ENCODE measurements at places on chromosomes 1 and 21.

- DNase-seq: no peak
Observed at GRCh38 chr1:42258218-42258617, 76.8 kb downstream of the FOXJ3 start.

DNA sequence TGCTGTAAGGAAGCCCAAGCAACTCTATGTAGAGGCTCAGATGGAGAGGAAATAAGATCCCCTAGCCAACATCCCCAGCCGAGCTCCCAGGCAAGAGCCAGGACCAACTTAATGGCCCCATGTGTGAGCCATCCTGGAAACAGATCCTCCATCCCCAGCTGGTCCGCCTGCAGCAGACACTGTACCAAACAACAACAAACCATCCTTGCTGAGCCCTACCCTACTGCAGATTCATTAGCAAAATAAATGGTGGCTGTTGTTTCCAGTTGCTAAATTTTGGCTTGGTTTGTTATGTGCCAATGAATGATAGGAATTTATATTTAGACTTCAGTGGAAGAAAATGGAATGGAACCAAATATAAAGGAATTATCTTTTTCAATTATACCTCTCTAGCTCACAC lies 43.9 kb downstream of the LMX1A start:
- no peak for DNase-seq

GRCh38 chr1:117110774-117111173 lies 10.8 kb downstream of the TRIM45 start:
- DNase-seq: no peak

- peak; percentile 42 for DNase-seq
Observed at GRCh38 chr1:192445839-192446489, 129.2 kb downstream of the RGS21 start.

- DNase-seq: no peak
Observed at GRCh38 chr1:231016966-231017365, 23.1 kb downstream of the FAM89A start.

GRCh38 chr1:72140222-72140621 lies 142.1 kb downstream of the NEGR1 start:
- DNase-seq: no peak

DNA sequence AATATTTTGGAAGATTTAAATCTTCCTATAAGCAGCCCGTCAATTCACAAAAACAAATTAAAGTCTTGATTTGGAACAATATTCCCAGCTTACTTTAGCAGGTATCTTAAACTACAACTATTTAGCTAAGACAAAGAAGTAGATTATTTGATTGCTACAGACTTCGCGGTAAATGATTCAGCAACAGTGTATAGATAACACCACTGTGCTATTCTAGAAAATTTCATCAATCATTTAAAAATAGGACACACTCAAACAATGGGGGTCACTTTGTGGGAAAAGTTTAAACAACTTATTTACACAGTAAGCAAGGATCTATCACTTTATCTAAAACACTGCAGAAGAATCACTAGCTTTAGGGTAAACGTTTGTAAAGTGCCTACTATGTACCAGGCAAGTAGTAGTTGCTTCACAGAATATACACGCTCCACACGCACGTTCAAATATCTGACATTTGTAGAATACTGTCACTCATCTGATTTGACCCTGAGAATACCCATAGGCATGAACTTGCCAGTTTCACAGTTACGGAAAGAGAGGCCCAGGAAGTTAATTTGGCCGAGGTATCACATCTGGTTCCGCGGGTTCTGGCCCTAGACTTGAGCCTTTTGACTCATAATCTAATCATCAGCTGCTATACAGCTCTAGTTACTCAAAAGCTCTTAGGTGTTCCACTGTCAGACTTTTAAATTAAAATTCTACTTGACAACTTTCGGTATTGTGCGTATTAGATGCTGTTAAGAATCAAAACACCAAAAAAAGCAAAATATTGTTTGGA lies 876 bp downstream of the DENND2C start:
- DNase-seq: no peak

DNA sequence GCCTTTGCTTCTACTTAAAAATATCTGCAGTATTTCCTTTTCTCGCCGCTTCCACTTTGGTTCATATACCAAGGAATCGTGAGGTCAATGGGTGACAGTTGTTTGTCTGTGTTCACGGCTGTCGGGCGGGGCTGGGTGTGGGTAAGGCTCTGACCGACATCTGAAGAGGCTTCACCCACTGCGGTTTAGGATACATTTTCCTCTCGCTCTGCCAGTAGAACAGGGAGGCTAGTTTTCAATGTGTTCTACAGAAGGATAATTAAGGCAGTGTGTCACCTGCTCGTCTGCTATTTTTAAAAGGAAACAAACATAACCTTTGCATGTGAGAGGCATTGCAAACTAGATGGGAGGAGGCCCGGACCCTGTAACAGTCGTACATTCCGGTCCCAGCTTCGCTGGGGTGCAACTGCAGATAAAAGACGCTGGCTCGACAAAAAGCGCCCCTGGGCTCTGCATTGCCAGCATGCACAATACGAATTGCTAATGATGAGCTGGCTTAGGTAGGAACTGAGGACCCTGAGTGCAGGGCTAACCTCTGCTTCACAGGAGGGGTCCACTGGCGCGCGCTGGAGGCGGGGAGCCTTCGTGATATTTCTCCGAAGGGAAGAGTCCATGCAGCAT lies 8.5 kb upstream of the ERG start:
- no peak for DNase-seq

DNA sequence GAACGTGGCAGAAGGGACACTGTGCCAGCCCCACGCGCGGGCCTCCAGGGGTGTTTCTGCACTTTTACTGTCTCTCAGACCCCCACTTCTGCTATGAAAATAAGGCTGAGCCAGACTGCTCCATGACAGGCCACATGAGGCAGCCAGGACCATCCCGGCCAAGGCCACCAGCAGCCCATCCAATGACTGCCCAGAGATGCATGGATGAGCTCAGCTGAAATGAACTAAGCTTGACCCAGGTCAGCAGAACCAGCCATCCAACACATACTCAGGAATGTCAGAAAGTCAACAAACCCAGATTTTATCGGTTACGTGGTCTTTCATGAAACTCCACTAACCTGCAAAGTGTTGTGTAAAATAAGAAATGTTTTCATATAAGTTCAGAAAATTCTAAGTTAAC lies 51.2 kb downstream of the CCDC185 start:
- DNase-seq: no peak

DNA sequence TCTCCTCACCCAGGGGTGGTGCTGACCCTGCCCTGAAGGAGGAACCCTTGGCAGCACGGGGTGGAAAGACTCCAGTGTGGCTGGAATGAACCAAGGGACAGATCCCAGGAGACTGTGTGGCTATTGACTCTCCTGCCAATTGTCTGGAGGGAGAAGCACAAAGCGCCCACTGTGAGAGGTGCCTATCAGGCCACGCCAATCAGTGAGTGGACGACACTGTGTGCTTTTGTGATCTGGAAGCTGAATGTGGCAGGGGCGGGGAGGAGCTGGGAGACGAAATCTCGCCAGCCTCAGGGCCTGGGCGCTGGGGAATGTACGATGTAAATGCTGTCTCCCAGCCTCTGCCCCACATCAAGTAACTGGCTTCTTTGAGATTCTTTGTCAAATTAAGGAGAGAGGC lies 167.1 kb downstream of the ZBTB18 start:
- no peak for DNase-seq

DNA sequence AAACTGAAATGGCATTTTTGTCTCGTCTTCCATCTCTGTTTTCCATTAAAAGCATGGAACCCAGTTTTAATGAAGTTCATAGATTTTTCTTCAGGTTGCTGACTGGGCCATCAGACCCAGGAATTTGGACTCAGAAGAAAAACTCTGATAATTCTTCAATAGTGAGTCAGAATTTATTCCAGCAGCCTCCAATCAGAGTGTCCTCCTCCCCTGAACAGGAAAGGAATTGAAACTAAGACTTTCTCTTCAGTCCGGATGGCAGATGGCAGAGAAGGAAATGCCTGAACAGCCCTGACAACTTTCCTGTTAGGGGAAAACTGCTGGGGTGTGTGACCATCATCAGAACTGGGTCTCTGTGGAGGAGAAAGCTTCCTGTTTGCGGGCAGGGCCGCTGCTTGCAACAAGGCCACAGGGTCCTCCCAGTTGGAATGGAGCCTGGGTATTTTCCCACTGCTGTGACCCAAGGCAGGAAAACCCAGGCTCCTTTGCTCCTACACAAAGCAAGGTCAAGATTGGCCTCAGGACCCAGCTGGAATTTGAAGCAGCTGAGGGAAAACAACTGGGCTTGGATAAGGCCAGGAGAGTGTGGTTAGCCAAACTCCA lies 20.7 kb downstream of the CD34 start:
- peak; percentile 82 for DNase-seq

DNA sequence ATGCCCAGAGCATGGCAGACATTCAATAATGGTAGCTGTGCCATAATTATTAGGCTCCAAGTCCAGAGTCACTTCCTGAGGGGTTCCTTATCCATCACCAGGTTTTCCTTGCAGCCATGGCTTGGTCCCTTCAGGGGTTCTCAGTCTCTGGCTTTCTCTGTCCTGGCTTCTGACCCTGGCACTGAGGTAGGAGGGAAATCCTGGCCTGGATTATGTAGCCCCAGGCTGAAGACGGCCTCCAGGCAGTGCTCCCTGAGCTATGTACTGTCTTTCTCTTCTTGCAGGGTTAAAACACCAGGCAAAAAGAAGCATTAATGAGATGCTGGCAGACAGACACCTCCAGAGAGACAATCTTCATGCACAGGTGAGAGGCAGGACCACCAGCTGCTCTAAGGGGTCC lies 9.5 kb upstream of the PADI3 start:
- peak; percentile 95 for DNase-seq
